ENCODE measurements at places on chromosomes 1 and 21.
A peak's percentile ranks its signal among the peaks of the same experiment; 100 is the strongest.

DNA sequence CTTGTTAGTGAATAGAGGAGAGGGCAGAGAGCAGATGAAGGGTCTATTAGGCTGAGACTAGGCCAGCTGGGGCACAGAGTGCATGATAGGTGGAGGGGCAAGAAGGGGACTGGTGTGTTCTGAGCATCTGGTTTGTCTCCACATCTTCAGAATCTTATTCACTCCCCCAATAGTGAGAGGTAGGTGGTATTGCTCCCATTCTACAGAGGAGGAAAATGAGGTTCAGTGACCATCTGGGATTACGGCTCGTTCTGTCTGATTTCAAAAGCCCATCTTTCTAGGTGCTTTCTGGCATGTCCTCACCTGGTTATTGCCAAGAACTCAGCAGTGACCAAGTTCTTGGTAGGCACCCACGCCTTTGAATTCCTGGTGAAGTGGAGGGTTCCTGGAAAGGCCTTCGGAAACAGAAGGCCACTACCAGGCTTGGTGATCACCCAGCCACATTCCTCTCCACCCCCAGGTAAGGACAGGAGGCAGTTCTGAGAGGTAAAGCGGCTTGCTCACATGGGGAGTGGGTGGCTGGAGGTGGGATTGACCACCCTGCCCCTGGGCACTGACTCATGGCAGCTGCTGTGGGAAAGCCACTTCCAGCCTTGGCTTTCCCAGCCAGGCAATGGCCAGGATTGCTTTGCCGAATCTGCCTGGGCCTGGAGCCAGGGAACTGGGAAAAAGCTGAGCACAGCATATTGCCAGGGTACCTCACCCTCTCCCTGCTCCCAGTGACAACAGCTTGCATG, 18.8 kb upstream of the CITED4 start:
- no peak for DNase-seq

- no peak for DNase-seq
Measured at GRCh38 chr21:29726044-29726443, 213.8 kb downstream of the GRIK1 start.

GRCh38 chr1:233791721-233792120, 112.8 kb upstream of the SLC35F3 start:
- no peak for DNase-seq

DNA sequence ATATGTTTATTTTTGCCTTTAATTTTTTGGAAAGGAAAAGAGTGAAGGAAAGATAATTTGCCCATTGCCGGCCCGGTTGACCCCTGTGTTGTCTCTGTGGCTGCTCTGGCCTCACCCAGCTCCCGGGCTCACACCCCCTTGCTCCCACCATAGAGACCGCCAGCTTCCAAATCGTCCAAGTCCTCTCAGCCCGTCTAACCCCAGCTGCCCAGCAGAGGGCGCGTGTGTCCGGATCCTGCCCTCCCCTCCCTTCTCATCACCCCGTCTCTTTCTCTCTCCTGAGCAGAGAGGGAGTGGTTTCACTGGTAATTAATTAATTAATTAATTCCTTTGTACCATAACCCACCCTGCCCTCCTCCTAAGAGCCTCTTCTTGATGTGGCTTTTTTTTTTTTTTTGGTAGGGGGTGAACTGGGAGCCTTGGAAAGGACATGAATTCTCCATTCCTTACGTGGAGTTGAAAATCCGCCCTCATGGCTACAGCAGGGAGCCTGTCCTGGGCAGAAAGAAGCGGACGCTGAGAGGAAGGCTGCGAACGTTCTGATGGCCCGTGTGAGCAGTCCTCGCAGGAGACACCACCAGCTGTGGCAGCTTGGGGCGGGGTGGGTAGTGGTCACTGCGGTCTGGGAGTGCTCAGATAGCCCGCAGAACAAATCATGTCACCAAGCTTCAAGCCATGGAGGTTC, 45.9 kb downstream of the KIAA0040 start:
- DNase-seq = peak; percentile 47

DNA sequence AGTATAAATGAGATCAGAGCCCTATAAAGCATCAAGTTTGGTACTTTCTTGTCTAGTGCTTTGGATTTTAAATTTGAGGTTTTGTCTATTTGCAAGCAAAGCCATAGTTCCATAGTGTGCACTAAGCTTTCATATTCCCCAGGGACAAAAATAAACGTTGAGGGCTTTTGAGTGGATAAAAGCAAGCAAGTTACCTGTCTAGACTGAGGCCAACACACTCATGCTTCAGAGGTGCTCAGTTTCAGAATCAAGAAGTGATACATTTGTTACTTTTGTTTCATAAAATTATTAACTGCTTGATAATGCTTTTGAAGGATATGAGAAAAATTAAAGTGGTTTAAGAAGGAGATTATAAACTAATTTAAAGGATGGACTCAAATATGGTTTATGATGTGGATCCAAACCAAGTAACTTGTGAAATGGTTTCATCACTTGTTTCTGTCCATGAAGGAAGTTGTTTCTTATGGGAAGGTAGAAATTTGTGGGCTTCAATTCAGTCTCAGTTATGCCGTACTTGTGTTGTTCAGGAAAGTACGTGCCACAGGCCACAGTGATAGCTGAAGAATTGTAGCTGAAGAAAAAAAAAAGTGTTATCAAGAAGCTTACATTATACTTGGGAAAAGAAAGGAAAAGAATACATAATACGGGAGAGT, 71.2 kb downstream of the CHRM3 start:
- no peak for DNase-seq

DNA sequence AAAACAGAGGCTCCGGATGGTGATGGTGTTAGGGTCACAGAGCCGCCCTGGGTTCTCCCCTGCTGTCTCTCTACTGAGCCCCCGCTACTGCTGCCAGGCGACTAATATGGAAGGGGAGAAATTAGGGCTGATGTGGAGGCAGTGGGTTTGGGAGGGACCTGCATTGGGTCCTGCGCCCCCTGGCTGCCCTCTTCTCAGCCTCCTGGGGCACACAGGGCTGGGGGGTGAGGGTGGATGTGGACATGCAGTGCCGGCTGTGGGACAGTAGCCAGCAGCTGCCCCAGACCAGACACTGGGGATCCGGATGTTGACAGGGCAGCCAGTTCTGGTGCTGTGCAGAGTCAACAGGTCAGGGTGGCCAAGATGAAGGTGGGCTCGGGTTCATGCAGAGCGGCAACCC, 1.5 kb upstream of the CLCNKB start:
- no peak for DNase-seq

- no peak for DNase-seq
Measured at GRCh38 chr1:2624735-2625300, 8.0 kb downstream of the MMEL1 start.

DNA sequence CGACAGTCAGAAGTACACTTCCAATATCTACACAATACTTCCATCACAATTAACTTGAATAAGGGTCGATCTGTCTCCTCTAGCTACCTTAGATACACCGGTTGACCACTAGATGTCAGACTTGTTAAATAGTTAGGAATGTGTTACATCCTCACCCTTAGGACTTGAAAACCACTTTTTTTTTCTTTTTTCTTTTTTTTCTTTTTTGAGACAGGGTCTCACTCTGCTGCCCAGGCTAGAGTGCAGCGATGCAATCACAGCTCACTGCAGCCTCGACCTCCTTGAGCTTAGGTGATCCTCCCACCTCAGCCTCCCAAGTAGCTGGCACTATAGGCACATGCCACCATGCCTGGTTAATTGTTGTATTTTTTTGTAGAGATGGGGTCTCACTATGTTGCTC, 120.4 kb upstream of the GREM2 start:
- DNase-seq = no peak

DNA sequence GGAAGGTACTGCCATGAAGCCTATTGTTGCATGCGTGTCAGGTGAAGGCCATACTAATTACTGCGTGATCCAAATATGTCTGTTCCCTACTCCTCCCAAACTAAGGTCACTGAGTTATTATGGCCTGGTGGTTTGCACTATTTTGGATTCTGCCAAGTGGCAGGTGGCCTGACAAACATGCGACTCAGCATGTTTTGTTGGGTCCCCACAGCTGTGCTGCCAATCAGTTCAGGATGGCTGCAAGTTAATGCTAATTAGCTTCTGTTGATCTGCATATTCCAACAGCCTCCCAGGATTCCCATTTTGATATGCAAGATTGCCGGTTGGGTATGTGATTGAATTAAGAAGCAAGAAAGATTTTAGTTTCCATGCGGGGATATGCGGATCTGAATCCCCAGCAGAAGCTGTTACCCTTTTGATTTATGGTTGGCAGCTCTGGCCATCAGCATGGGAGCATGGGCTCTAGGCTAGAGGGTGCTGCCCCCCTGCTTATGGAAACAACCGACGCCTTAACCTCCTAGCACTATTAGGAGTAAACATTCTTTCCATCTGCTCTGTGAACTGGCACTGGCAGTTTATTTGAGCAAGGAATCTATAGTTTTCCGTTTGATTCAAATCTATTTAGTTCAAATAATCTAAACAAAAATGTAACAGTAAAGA, 429.8 kb upstream of the C1orf87 start:
- no peak for DNase-seq

DNA sequence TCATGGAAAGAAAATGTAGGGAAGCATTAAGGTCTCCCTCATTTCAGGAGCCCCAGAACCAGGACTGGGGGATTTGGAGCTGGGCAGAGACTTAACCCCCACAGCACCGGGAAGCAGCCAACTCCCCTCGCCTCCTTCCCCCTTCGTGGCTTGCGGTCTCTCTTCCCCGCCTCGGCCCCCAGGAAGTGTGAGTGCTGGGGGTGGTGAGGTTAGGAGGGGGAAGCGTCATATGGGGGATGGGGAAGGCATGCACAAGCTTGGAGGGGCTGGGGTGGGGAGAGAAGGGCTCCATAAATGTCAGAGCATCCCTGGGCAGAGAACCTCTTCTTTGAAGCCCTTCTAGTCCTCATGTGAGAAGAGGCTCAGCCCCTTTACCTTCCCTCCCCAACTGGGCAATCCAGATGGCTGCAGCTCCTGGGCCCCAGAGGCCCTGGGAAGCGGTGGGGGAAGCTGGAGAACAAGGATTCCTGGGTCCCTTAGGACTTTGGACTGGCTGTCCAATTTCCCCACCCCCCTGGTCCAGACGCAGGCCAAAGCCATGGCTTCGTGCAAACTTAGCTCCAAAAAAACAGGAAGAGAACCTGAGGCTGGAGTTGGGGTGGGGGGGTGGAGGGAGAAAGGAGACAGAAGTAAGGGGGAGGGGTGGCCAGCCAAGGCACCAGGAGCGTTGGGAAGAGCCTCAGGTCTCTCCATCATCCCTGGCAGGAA, 7.8 kb downstream of the ZBTB7B start:
- DNase-seq = peak; percentile 50

DNA sequence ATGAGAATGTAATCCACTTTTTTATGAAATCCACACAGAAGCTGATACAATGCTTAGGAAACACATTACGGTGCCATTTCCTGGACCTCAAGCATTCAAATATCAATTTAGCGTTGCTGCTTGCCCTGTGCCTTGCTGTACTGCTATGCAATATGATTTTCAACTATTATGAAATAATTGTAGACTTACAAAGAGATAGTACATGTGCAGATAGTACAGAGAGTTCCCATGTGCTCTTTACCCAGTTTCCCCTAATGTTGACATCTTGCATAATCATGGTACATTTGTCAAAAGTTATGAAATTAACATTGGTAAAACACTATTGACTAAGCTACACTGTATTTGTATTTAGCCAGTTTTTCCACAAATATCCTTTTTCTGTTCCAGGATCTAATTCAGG, 37.7 kb upstream of the PTBP2 start:
- DNase-seq = no peak

- DNase-seq = no peak
Measured at GRCh38 chr1:36836196-36836883, 198.0 kb downstream of the GRIK3 start.

GRCh38 chr1:15051882-15052528, 101.5 kb upstream of the TMEM51 start:
- DNase-seq = no peak

DNA sequence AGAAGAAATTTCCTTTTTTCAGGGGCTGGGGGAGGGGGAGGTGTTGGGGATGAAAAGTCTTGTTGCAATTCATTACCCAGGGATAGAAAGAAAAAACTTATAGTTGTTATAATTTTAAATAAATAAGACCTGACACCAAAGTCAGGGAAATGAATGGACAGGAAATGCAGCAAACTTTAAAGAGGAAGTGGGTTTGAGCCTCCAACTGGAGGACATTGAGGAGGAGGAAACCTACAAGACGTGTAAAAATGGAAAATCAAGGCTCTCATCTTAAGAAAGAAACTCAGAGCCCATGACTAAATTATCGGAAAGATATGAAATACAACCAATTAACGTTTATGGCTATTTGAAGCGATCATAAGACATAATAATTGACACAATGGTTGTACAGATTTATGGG, 54.4 kb downstream of the NIBAN1 start:
- DNase-seq = no peak

GRCh38 chr1:39632682-39633417, 6.6 kb downstream of the HEYL start:
- DNase-seq = no peak

DNA sequence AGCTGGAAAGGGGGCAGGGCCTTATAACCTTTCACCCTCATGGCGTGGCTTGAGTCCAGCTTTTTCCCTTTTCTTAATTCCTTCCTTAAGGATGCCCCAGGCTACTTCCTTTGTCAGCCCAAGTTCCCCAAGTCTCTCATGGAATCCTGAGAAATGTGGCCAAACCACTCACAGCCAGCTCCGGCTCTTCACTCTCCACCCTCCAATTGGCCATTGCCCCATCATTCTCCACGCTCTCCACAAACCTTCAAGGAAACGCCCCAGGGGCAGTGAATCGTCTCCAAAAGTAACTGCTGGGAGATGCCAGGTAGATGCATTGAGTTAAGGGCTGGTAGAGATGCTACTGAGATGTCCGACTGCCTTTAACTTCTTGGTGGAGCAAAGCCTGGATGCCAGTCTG, 113.5 kb upstream of the CD34 start:
- DNase-seq = no peak

DNA sequence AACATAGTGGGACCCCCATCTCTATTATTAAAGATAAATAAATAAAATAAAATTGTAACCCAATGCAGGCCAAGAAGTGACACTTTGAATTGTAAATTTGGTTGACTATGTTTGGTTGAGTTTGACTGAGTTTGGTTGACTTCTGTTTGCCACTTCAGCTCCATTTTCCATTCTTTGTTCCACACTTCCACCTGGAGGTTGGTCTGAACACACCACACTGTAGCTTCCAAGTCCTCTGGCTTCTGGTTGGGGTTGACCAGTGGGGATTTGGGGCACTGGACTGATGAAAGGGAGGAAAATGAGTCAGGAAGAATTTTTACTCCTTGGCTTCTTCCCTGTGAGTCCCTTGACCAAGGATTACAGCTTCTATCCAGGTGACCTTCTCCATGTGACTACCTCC, 40.6 kb upstream of the DIPK1A start:
- DNase-seq = no peak

DNA sequence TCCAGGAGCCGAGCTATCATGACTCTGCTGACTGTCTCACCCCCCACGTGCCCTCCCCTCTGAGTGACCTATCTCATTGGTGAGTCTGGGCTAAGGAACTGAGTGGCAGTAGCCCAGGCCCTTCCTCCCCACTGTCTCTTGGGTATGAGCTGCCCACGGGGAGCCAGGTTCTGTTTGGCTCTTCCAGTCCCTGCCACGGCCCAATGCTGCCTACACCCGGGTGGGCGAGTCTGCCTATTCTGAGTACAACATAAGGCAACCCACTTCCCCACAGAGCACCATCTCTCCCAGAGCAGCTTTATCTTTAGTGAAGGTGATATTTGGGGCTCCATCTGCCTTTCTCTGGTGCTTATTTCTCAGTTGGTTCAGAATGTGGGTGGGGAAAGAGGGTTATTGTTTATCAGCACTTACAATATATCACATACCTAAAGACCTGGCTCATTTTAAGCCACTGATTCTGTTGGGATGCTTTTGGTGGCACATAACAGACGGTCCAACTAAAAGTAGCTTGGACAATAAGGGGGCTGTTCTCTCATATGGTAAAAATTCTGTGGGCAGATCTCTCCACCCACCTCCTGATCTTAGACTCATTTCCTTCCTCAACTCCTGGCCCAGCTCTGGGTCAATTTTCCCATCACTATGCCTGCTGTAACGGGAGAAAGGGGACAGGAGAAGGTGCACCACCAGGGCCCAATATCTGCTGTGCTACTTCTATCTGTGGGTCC, 27.7 kb upstream of the VWA5B1 start:
- no peak for DNase-seq
